ENCODE measurements at places on chromosomes 4 and X.

DNA sequence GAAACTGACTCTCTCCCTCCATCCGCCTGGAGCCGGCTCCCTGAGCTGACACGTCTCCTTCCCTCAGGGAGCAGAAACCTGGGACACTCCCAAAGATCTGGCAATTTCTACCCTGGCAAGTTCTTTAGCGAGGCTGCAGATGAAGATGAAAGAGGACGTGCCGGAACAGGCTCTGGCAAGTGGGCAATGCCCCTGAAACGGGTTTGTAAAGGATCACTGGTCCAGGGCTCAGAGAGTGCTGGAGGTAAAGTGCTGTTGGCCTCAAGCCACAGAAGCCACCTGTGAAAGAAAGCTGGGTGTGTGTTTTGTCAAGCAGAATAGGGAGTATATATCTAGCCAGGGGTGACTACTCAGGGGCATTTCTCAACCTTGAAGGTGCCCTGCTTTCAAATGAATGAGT lies 131.4 kb upstream of the ATP6AP2 start:
- DNase-seq, result no peak

DNA sequence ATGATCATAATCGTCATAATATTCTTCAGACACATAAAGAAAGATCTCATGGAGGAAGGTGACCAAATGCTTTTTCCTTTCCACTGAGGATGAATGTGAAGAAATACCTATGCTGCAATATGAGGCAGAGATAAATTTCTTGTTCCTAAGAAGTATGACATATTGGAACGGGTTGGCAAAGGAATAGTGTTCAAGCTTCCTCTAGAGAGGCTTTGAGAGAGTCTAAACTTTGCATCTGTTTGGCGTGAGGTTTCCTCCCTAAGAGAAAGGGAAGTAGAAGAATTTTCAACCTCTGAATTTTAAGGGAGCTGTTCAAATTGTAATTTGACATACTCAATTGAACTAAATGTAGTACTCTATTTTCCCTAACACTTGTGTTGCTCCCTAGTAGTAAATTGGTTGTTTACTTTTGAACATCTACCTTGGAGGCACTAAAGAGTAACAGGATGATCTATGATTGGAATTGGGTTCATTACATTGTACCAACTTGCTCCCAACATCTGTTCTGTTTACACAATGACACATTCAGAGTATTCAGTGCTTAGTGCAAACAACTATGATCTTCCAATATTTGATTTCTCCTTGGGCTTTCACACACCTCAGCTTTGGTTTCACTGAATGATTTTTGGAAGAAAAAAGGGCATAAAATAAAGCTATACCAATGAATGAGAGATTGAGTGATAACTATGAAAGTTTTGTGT lies 122.0 kb downstream of the CORIN start:
- DNase-seq, result no peak

DNA sequence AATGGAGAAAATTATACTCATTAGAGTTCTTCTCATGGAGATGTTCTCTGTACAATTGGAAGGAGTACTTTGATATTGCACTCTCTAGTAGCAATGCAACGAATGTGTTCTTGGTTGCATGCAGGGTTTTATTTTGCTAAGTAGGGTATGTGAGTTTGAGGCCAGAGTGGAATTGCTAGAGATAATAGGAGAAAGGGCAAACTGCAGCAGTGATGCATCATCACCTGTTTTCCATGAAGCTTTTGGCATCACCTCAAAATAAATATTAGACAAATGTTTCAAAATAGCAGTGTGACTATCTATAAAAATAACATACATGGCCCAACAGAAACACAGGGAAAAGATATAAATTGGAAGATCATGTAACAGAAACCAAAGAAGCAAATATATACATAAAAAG lies 93.3 kb downstream of the TIGD2 start:
- no peak for DNase-seq

- DNase-seq, result no peak
Observed at GRCh38 chr4:20015636-20016224, 236.0 kb upstream of the SLIT2 start.

DNA sequence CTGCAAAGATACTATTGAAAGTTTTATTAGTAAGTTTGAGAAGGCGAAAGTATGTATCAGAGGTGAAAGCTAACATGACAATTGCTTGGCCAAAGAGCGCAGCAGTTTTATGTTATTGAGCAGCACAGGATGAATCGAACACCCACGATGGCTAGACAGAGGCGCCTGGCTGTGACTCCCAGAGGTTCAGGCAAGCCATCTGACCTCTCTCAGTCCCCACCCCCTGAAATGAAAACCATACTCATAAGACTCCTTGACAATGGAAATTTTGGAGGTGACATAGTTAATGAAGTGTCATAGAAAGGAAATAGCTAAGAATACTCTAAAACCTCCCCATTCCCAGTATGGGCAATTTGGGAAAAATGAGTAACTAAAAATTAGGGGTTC lies 70.6 kb downstream of the MGST2 start:
- no peak for DNase-seq
